ENCODE measurements at places on chromosomes 2 and 18.

DNA sequence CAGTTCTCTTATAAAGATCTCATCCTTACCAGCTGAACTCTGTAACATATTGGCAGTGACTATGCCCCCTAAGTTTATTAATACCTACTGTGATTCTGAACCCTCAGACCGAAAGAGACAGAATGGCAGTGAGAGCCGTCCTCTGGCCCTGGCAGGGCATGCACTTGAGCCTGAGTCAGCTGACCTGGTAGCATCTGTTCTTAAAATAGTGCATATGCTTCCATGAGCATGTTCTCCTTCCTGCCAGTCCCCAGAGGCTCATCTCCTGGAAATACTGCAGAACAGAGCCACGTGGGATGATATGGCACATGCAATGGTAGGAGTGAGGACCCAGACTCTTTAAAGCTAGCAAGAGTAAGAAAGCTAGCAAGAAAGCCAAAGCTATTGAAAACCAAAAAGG, 59.0 kb downstream of the RASGRP3 start:
- no peak for DNase-seq

DNA sequence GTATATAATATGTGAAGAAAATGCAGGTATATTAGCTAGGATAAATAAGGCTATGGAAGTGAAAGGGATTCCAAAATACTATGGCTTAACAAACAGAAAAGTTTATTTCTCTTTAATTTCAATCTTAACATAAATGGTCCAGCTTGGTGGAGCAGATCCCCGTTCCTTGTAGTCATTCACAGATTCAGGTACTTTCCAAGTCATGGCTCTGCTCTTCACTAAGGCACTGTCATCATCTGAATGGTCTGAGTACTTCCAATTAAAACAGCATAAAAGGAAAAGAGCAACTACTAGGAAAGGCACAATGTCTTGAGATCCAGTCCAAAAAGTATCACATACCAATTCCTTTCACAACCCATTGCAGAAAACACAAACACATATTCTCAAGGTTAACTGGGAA, 63.4 kb downstream of the OLA1 start:
- DNase-seq = no peak

- DNase-seq = peak; percentile 95
These were observed 176.0 kb downstream of the ACKR3 start for GRCh38 chr2:236745420-236746210.

DNA sequence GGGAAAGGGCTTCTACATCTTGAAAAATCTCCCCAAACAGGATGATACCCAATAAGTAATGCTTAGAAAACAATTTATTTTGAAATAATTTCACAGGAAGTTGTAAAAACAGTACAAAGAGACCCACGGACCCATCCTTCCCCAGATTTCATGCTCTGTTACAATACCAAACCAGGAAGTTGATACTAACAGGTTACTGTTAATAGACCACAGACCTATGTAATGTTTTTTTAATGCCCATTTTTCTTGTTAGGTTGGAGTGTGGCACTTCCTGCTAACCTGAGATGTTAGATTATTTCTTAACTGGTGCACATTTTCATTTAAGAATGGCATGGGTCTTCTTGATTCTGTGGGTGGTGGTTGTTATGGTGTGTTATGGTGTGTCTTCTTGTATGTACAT, 21.4 kb upstream of the MGAT5 start:
- no peak for DNase-seq

- DNase-seq = peak; percentile 26
These were observed 26.1 kb upstream of the FAM237A start for GRCh38 chr2:206616151-206616550.

DNA sequence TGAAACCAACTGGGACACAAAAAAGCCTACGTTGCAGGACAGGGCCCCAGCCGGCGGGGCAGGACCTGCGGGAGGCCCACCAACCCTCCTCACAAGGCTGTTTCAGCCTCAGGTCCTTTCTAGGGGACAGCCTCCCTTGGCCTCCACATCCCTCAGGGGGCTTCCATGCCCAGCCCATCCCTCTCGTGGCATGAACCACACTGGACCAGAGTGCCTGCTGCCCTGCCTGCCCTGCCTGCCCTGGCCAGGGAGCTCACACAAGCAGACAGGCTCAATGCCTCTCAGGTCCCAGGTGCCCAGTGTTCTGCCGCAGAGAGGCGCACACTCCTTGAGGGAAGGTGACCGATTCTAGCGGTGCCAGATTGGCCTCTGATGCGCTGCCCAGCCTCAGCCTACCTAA, 57.4 kb downstream of the HDAC4 start:
- no peak for DNase-seq

- no peak for DNase-seq
These were observed 825.1 kb downstream of the SLC4A3 start for GRCh38 chr2:220452561-220452960.

All from RWPE1 (cell line).